ENCODE measurements at places on chromosomes 7 and 10. TPM values are rescaled to one million over a fixed set of nuclear protein-coding genes. Genes with fewer than 3 reads are reported as not detected.

The HOXA13 gene
- 0.06 TPM for polyA plus RNA-seq

The PCGF5 gene
- 33.0 TPM for polyA plus RNA-seq

The AQP1 gene
- polyA plus RNA-seq = 173 TPM

The EIF4EBP2 gene
- polyA plus RNA-seq = 83.5 TPM

The TCAF1 gene
- 88.0 TPM for polyA plus RNA-seq

The SPACDR gene
- 1.5 TPM for polyA plus RNA-seq

The ELOVL3 gene
- polyA plus RNA-seq = 2.6 TPM

The MCM10 gene
- 9.9 TPM for polyA plus RNA-seq

The CALU gene
- polyA plus RNA-seq = 189 TPM

The USP54 gene
- 36.8 TPM for polyA plus RNA-seq

The PPP1R9A gene
- polyA plus RNA-seq = 33.2 TPM

The COL17A1 gene
- 0.70 TPM for polyA plus RNA-seq

GRCh38 chr10:33333260-33334101, 986 bp downstream of the NRP1 start:
- no peak for DNase-seq

DNA sequence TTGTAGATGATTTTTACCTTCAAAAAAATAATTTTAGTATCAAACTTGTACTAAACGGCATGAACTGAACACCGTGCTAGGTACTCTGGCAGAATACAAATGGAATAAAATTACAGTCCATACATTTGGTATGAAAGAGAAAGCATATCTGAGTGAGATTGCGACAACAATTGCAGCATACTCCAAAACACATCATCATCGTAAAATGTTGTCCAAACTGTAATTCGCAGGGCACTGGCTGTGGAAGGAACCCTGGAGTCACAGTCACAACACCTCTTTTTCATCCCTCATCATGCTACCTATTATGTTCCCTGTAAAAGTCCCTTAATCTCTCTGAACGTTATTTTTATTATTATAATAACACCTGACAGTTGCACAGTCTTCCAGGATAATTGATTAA, 13.5 kb downstream of the CREM start:
- no peak for DNase-seq

GRCh38 chr10:124916098-124916584, 25.8 kb upstream of the ZRANB1 start:
- DNase-seq = no peak

DNA sequence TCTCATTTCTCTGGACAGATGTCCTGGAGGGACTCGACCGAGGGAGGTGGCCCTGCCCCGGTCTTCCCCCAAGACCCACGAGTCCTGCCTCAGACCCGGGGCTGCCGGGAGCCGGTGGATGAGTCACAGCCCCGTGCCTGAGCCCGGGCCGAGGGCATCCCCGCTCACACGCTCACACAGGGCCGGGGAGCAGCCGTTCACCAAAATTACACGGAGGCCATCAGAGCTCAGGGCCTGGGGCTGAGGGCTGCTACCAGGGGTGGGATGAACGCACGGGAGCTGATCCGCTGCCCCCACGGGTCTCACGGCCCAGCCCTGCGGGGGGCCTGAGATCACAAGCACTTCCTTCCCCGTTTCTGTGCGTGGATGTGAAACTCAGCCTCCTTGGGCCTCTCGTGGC, 17.5 kb downstream of the FAM20C start:
- DNase-seq = no peak

- no peak for DNase-seq
Measured at GRCh38 chr10:88735661-88736060, 24.2 kb upstream of the LIPN start.

GRCh38 chr7:119010635-119011034, 786.1 kb downstream of the ANKRD7 start:
- no peak for DNase-seq

- no peak for DNase-seq
Measured at GRCh38 chr10:29955329-29955935, 104.0 kb downstream of the JCAD start.

DNA sequence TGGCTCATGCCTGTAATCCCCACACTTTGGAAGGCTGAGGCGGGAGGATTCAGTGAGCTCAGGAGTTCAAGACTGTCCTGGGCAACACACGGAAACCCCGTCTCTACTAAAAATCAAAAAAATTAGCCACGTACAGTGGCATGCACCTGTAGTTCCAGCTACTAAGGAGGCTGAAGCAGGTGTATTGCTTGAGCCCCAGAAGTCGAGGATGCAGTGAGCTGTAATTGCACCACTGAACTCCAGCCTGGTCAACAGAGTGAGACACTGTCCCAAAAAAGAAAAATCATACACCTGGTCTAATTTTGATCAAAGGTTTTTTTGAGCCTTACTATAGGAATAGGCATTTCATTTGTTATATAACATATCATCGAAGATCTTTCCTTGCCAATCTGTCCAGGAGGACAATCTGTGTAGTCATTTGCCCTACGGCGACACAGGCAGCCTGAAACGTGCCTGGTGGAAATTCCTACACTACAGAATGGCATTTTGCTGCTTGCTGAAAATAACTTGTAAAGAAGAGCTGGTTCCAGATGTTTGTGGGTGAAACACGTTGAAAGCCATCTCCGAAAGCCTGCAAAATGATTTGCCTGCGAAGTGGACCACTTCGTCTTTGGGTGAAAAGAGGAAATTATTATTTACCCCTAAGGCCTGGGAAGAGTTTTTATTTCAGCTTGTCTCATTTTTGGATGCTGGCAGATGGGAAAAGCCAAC, 31.3 kb upstream of the GDI2 start:
- DNase-seq = no peak

DNA sequence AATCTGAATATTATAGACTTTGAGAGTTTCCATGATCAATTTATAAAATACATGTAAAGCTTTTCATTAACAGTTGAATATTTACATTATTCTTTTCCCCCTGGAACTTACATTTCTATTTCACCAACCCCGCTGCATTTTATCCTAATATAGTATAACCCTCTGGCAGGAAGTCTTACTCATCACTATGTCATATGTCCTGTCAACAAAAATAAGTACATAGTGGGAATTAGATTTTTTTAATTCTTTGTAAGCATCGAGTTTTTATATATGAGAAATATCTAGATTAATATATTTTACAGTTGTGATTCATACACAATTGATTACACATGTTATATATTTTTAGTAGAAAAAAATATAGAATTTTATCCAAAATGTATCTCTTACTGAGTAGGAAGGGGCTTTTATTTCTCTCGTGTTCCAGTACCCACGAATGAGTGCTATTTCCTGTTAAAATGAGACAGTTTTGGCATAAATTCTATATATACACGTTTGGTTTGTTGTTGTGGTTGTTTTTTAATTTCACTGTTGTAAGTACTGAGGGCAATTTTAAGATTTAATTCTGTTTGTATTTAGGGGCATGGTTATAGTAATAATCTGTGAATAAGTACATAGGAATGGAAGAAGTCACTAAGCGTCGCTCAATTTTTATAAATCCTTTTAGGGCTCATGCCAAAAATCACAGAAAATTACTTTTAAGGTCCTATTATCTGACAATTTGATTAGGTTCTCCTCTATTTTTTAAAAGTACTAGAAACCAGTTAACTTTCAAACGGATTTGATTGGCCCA, 87.1 kb downstream of the HECW1 start:
- DNase-seq = no peak

DNA sequence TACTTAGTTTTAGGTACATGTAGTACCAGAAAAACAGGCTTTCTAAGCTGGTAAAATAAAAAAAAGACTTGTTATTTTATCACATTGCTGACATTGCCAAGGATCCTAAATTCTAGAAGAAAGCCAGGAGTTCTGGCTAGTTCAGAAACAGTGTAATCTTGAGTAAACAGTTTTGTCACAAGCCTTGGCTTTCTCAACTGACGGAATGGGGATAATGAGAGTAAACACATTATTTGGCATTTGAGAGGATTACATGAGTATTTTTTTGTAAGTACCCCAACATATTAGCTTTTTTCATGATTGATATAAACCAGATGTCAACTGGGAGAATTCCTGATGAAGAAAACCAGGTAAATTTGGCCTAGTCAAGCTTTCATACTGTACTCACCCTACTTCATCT, 269.8 kb downstream of the SORCS1 start:
- DNase-seq = no peak

GRCh38 chr10:84340187-84340586, 11.8 kb downstream of the CCSER2 start:
- DNase-seq = no peak

DNA sequence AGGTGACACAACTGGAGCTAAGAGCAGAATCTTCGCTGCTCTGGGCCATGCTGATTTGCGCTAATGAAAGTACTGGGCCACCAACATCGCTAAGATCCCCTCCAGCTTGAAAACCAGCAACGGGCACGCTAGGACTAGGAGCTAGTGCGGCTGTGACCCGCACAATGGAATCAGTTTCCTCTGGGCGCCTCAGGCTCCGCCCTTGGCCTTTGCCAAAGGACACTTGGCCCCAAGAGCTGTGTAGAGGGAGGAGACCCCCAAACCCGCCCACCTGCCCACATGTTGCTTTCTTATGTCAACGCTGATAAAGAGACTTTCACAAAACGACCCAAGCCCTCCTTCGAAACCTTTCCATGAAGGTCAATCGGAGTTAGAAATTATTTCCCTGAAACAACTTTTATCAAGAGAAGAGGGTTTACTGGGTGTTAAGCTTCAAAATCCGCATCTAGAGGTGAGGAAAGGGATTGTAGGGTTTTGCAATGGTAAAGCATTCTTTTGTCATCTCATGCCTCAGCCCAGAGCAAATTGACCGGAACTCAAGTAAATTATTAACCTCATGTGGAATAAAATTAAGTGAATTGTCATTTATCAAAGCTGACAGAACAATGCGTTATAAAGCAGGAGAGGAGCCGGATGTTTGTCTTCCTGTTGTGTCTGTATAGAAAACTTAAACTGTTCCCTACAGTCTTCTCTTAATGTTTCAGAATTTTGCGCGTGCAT, 9.4 kb downstream of the ABCB5 start:
- DNase-seq = no peak

DNA sequence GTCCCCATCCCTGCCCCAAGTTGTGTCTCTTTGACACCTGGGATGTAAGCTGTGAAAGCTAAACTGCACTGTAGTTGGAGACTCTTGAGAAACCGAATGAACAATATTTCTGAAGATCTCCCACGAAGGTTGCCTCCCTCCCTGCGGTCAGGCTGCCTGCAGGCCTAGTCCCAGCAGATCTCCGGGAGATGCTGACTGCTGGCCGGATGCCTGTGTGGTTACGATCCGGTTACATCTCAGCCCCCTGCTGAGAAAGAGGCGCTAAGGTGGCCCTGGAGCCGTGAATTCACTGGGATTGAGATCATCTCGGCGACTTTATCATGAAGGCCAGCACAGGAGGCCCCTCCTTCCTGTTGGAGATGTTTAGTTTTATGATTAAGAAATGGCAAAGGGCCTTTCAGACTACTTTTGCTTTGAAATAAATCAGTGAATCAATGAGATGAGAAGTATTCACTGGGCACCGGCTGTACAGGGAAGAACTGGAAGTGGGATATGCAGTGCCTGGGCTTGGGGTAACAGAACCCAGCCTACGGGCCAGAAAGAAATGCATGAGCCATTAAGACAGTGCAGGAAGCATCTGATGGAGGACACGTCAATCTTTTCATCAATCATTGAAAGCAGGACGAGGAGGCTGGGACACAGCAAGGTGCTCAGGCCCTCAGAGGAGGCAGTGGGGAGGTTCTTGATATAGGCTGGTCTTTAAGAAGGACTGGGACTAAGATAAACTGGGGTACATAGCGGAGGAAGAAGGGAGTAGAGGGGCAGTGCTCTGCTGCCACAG, 177.6 kb downstream of the PRKAG2 start:
- DNase-seq = no peak

GRCh38 chr10:7186387-7187018, 224.3 kb downstream of the SFMBT2 start:
- no peak for DNase-seq

- DNase-seq = no peak
Measured at GRCh38 chr10:75910032-75910431, 478.6 kb downstream of the LRMDA start.
